ENCODE measurements at places on chromosomes 5 and 9.

- DNase-seq: no peak
Measured at GRCh38 chr5:174796711-174797192, 72.4 kb downstream of the MSX2 start.

DNA sequence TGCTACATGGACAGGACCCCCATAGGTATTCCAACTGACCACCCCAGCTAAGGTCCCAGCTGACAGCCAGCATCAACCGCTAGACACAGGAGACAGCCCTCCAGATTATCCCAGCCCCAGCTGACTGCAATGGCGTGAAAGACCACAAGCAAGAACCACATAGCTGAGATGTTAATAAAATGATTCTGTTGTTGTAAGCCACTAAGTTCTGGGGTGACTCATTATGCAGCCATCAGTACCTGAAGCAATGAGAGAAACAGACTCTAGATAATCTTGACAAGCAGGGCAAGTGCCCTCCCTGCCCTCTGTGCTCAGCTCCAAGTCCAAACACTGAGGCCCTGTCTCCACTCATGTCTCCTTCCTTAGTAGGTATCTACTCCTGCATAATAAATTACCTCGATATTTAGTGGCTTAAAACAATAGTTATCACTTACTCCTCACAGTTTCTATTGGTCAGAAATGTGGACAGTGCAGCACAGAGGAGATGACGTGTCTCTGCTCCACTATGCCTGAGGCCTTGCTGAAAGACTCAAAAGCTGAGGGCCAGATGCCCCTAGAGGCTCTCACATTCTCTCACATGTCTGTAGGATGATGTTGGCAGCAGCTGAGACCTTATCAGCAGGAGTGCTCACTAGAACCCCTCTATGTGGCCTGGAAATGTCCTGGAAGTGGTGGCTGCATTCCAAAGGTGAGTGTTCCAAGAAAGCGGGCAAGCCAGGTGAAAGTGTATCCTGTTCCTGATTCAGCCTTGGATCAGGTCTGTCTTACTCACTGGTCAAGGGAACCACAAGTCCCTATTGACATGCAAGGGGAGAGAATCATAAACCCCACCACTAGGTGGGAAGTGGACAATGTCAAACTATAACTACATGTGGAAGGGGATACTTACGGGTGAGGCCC, 2.5 kb downstream of the MGAT1 start:
- DNase-seq: no peak

- DNase-seq: no peak
Measured at GRCh38 chr5:179825655-179826182, 5.0 kb downstream of the SQSTM1 start.

- no peak for DNase-seq
Measured at GRCh38 chr5:108642170-108642906, 105.4 kb upstream of the FER start.

DNA sequence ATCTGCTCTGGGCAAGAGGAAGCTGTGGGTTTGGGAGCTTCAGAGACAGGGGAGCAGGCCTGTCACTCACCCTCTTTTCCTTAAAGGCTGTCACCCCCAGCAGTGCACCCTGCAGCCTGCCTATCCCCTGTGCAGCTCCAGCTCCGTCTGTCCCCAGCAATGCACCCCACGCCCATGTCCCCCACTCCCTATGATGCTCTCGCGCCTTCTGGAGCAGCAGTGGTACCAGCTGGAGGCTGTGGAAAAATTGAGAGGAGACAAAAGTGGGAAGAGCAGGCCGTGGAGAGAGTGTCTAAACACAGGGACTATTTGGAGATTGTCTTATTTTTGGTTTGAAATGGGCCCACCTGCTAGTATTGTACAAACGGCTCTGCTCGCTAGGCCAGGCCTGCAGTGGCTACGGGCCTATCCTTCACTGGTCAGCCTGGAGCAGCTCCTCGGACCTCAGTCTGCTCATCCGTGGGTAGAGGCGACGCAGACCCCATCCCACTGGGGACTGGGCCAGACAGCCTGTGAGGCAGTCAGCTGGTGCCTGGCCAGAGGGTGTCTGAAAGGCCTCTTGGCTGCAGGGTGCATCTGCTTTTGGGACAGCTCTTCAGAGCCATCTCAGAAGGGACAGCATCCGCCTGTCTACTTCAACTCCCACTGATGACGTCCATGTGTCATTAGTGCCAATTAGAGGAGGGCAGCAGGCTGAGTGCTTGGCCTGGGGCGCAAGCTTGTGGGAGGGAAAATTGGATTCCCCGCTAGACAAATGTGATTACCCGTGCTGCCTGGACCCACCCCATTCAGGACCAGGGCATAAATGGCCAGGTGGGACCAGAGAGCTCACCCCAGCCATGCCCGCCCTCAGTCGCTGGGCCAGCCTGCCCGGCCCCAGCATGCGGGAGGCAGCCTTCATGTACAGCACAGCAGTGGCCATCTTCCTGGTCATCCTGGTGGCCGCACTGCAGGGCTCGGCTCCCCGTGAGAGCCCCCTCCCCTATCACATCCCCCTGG, at the start of gene DBH:
Gene DBH (plus strand): TSS at position 831 of the 999 bp plus-strand sequence. CDS start 9 bp downstream, at position 840.
- DNase-seq: no peak

DNA sequence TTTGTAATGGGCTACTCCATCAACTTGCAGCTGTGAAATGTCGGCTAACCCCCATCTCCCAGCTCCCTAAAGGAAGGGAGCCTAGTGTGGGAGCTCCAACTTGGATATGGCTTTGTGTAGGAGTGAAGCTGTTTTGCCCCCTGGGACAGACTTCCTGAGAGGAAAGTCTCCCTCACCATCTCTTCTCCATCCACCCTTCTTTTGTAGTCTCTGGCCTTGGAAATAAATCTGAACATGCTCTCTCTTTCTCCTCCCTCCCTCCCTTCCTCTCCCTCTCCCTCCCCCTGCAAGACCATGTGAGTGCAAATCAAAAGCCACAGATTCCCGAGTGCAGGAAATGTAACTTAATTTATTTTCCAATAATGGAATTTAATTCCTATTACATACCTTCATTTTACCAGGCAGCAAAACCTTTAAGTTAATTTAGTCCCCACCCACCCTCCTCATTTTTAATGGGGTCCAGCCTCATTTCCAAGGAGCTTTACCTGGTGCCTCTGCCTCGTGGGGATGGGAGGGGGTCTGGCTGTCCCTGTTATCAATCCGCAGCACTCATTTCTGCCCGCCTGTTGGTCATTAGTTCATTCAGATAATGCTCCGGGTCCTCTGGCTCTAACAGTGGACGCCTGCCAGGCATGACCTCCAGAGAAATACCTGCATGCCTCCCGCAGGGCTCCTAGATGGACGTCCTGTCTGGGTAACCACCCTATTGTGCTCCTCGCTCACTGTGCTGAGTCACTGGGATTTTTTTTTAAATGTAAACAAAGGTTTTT, 122.9 kb upstream of the TAF11L2 start:
- DNase-seq: no peak

DNA sequence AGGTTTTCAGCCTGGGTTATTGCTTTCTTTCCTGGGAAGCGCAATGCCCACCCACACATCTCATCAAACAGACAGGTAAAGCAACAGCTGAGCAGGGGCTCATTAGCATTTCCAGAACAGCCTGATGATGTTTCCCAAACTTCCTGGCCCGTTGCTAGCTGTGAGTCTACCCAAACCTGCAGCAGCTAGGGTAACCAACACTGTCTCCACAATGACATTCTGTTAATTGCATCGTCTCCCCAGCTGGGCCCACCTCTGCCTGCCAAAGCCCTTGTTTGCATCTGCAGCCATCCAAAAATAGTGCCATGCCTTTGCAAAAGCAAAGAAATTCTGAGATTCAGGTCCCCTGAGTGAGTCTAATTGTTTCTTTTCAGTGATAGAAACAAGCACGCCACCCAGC, 273.0 kb downstream of the MED10 start:
- DNase-seq: no peak

Measured in spleen (tissue), 13 donors.